CD8-positive, alpha-beta memory T cell (primary cell): ENCODE measurements at places on chromosomes 13 and 19. TPM values are rescaled to one million over a fixed set of nuclear protein-coding genes. Genes with fewer than 3 reads are reported as not detected.

DNA sequence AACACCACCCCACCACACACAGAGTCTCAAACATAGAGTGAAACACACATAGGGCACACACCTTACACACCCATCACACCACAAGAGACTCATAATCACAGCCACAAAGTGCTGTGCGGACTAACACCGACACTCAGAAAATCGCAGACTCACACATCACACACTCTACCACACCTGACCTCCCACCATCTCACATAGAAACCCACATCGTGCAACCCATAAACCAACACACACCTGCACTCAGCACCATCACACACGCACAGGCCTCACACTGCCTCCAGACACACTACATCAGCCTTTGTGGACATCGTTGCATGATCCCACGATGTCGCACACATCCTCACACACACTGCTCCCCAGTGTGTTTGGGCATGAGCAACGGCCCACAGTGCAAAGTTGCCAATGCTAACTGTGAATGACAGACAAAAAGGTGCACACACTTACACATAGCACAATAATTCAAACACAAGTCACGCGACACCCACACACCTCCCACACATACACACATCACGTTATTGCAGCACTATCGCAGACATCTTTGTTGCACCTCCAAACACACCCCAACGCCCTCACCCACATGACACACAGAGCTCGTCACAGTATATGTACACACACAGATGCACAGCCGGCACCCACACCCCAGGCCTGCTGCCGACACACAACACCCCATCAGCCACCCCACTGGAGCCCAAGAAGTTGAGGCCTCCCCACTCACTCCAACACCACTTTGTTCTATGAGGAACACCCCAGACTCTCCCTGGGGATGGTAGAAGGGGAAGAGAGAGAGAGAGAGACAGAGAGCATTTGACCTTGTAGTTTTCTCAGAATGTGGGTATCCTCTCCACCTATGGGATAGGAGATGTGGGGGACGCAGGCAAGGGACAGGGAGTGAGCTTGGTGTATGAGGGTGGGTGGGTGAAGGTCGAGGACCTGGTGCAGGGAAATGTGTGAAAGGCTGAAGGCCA, 1.2 kb upstream of the ATP1A3 start:
- no peak for DNase-seq

CTXN1 gene
- total RNA-seq, result 0.72 TPM

TRPM4 gene
- total RNA-seq, result not detected

- no peak for DNase-seq
These were observed 193.6 kb downstream of the COL4A1 start for GRCh38 chr13:110113284-110113764.

GRCh38 chr13:112708560-112709240, 18.9 kb downstream of the ATP11A start:
- DNase-seq, result no peak
